ENCODE measurements at places on chromosomes 4 and X.

GRCh38 chr4:136893573-136893972 is 638.7 kb downstream of the PCDH18 start:
- ATAC-seq = no peak

DNA sequence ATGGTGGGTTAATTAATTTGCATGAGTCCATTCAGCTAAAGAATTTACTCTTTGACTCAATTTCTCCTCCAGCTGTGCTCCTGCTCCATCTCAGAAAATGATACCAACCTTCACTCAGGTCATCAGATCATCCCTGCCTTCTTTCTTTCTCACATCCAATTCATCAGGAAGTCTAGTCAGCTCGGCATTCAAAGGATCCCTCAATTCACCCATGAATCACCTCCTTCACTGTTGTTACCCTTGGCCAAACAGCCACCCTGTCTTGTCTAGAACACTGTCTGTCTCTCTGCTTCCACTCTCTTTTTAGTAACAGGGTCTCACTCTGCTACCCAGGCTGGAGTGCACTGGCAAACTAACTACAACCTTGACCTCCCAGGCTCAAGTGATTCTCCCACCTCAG is 337.4 kb upstream of the SFRP2 start:
- no peak for ATAC-seq

DNA sequence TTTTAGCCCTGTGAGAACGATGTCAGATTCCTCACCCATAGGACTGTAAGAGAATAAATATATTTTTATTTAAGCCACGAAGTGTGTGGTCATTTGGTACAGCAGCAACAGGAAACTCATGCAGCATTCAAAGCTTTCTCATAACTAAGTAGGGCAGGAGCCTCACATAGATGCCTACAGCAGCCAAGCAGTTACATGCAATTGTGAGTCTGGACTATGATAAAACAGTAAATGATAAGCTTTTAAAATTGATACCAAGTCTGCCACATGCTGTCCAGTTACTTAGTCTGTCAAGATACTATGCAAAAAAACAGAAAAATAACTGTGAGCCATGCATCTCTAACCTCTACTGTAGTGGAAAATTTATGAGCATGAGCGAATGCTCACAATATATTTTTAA is 359.6 kb downstream of the HS3ST1 start:
- no peak for ATAC-seq

DNA sequence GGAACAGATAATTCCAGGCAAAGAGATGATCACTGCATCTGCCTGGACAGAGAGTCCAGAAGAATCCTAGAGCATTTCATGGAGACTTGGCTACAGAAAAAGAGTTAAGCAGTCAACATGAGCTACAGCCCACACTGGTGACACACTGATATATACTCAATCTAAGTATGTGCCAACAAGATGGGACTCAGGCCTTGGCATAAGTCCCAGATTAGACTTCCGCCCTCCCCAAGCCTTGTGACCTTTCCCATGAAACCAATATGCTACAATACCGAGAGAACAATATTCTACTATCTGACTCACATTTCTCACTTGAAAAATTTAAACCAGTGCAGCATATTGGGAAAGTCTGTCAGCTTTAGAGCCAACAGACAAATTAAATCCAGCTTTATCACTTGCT is 65.7 kb upstream of the SLITRK2 start:
- no peak for ATAC-seq

- no peak for ATAC-seq
These were observed 91.6 kb downstream of the SHROOM3 start for GRCh38 chr4:76526585-76526990.

DNA sequence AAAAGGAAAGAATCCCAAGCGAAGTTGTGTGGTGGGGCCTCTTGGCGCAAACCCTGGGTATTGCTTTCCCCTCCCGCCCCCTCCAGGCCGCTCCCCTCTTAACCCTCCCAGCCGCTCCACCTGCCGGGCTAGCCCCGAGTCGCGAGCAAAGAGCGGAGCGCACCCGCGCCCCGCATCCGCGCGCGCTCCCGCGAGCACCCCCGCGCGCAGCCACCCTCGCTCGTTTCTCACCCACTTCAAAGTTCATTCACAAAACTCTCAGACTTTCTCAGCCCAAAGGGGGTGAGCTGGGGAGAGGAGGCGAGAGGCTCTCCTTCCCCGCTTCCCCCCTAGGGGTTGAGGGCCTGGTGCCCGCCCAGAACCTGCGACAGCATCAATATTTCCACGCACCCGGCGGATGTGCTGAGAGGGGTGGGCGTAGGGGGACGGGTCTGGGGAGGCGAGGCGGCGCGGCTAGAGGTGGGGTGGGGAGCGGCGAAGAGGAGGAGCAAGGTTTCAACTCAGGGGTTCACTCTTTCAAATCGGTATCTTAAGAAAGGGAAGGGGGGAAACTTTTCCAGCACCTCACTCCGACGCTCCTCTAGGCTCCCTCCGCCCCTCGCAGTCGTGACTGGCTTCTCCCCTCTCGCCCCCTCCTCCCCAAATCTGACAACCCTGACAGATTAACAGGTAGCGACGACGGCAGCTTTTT is 1.8 kb downstream of the MAML3 start:
- ATAC-seq = peak; percentile 60
